ENCODE measurements at places on chromosomes 11 and 22.

DNA sequence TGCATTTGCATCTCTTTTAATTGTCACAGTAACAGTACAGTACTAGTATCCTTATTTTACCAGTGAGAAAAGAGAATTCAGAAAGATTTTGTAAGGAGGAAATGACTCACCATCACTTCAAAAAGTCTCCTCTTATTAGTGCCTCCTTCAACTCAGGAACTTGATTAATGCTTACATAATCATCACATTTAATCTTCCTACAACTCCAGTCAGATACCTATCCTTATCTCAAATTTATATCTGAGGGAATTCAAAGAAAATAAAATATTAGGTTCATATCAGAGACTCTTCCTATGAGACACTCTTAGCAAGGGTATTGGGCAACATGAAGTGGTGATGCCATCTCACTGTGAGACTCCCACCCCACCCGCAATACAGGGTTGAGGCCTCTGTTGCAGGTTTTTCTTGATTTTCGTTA, 26.1 kb upstream of the CTSC start:
- DNase-seq, result no peak

GRCh38 chr11:36073411-36074203, 129.7 kb downstream of the LDLRAD3 start:
- no peak for DNase-seq

GRCh38 chr22:30357236-30357570, 396 bp downstream of the CCDC157 start:
- no peak for DNase-seq

- no peak for DNase-seq
Measured at GRCh38 chr22:37654563-37655251, 3.8 kb upstream of the PDXP start.

GRCh38 chr11:102589047-102589459, 36.1 kb downstream of the MMP20 start:
- no peak for DNase-seq

DNA sequence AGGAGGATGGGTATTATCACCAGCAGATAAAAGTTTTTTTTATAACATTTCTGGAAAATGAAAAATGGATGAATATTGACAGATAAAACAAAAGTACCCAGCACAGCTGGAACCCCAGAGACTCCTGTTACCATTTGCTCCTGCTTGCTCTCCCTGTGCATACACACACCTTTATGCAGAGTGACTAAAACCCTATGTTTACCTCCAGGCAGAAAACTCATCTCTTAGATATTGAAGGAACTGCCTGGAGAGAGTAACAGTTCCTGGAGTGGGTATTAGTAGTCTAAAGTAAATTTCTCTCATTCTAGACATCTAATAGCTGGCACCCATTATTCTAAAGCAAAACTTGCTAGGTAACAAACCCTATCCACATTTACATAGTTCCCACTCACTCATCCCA, 38.0 kb downstream of the CYP2R1 start:
- no peak for DNase-seq

All from iPS-NIHi11 (cell line).